Airway epithelial cell (primary cell): ENCODE measurements at places on chromosomes 5 and 9. TPM values are rescaled to one million over a fixed set of nuclear protein-coding genes. Genes with fewer than 3 reads are reported as not detected.

Gene HTR1A
- not detected in 2 replicates for total RNA-seq

Gene QSOX2
- total RNA-seq = 8.5 and 14.7 TPM in 2 replicates

Gene ARL10
- 3.2 and 5.5 TPM in 2 replicates for total RNA-seq

Gene BDP1
- total RNA-seq = 10.0 and 10.6 TPM in 2 replicates

Gene IFNA21
- not detected in 2 replicates for total RNA-seq

Gene CCL21
- not detected in 2 replicates for total RNA-seq

Gene FST
- 127 and 148 TPM in 2 replicates for total RNA-seq

Gene WDR38
- not detected in 2 replicates for total RNA-seq

Gene SMIM33
- not detected in 2 replicates for total RNA-seq

Gene SNCAIP
- 0.09 and 0.14 TPM in 2 replicates for total RNA-seq

Gene IFNK
- not detected in 2 replicates for total RNA-seq

Gene CYLC2
- not detected in 2 replicates for total RNA-seq

Gene TLX3
- 0.07 TPM in 1 of 2 replicates, not detected in the other for total RNA-seq

Gene INVS
- 17.2 and 17.6 TPM in 2 replicates for total RNA-seq

Gene PTPRD
- 0.23 and 0.28 TPM in 2 replicates for total RNA-seq

Gene SLC36A3
- total RNA-seq = not detected in 2 replicates

Gene PCDH12
- total RNA-seq = 0.21 TPM in 1 of 2 replicates, not detected in the other
